ENCODE measurements at places on chromosomes 12 and 14.

DNA sequence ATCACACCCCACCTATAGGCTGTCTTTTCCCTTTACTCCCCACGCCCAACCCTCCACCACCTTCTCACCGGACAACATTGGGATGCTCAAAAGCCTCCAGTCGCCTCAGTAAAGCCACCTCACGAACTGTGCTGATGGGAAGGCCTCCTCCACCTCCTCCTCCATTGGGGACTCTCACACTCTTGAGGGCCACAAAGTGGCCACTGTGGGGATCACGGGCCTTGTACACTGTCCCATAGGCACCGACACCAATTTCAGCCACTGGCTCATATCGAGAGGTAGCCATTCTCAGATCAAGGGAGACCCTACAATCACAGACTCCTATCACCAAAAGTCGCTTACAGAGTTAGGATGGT lies 700 bp downstream of the CDK4 start:
- DNase-seq, result no peak

DNA sequence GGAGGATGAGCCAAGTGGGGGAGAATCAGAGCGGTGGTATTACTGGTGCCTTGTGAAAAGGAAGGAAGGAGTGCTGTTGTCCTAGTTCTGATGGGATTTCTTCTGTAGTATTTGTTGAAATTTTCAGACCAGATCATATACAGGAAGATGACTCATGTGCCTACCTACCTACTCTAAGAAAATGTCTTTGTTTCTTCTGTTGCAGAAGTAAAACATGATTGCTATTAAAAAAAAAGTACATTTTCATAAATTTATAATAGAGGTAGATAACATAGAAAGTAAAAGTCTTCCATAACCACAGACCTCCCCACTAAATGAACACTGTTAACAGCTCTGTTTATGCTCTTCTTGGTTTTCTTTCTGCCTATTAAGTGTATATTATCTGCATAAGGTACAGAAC lies 26.9 kb downstream of the SAMD4A start:
- DNase-seq, result no peak

DNA sequence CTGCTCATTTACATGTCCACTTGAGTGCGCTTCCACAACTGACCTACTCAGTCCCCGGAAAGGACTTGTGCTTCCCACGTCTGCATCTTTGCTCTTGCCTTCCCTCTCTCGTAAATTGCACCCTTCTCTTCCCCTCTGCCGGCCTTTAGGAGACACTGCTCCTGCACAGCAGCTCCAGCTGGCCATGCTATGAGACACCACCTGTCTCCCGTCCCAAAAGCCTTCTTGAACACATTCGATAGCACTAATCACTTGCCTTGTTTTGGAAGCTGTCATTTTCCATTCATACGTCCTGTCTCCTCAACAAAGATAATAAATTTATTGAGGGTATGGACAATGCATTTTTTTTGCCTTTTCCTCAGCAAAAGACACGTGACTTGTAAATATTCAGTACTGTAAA lies 15.7 kb upstream of the KCNA1 start:
- DNase-seq, result no peak

DNA sequence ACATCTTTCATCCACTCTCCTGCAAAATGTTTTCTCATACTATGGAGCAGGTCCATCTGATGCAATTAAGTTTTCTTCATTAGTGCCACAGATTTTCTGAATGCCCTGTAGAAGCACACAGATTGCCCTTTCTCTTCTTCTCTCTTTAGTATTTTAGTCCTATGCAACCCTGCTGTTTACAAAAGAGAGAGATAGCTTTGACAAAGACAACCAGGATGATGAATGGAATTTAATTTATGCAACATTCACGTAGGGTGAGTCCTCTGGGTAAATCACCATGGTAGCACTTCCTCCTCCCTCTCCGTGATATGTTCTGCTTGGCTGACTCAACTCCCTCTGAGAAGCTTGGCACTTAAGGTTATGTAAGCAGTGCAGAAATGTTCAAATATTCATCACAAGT lies 400.9 kb upstream of the PDE3A start:
- peak; percentile 87 for DNase-seq

GRCh38 chr12:47274760-47275159 lies 195.0 kb upstream of the AMIGO2 start:
- no peak for DNase-seq

GRCh38 chr14:94615823-94616570 lies 3.8 kb downstream of the SERPINA3 start:
- no peak for DNase-seq
